Suppressor macrophage treated with lipopolysaccharide for 4 hours (primary cell): ENCODE measurements at places on chromosomes 7 and 10.

- no peak for DNase-seq
These were observed 84.0 kb downstream of the SEMA3D start for GRCh38 chr7:85102813-85103350.

- no peak for DNase-seq
These were observed 202.2 kb downstream of the TMEM178B start for GRCh38 chr7:141276031-141276430.

DNA sequence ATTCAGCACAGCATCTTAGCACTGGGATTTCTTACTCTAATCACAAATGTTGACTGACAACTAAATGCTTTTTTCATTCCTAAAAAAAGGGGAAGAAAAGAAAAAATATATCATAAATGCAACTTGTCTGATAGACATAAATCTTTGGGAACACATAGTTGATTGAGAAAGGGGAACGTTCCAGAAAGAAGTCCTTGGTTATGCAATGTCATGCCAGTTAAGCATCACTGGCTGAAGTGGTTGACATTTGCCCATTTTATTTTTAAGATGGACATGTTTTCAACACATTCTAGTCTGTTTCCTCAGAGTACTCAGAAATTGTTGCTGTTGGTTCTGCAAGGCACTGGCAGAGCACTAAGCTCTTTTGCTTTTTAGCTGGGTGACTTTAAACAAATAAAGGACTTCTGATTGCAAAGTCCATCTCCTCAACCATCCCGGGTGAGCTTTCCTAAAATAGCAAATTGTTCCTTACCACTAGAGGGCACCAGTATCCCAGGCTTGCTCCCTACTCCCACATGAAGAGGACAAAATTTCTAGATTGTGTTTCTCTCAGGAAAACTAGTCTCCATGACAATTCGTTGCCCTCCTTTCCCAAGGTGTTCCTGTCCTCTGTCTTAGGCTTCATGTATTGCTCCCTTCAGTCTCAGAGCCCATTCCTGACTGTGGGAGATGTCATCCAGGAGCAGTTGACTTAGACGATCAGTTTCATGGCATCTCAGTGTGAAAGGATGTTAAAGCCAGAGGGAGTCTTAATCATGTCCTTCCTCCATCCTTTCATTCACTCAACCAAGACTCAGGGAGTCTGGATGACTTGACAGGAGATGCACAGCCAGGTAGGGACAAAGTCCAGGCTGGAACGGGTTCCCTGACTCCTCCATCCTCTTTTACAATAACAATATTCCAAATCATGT is 23.9 kb downstream of the OPALIN start:
- DNase-seq: peak; percentile 52

DNA sequence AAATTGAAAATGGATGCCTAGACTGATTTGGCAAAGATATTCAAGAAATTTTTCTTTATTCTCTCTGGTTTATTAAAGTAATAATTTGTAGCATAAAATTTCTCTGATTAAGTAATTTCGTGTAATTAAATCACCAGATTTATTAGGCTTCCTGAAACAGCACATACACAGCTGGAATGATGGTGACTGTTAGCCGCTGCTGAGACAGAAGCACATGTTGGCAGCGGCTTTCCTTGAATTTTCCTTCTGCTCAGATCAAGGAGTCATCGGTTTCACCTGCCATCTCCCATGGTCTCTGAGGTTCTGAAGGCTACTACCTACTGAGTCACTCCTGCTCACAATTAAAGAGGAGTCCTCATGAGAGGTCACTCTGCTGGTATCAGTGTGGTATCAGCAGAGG is 101.5 kb downstream of the GFRA1 start:
- no peak for DNase-seq

- DNase-seq: no peak
These were observed 30.0 kb upstream of the SLF2 start for GRCh38 chr10:100882671-100883311.

- DNase-seq: no peak
These were observed 110.4 kb downstream of the SFMBT2 start for GRCh38 chr10:7300384-7300971.

GRCh38 chr10:76632767-76633051 is 1004.9 kb downstream of the KCNMA1 start:
- DNase-seq: peak; percentile 3
